NCI-H187 (cell line): ENCODE measurements at places on chromosomes 2 and 18.

- no peak for DNase-seq
Observed at GRCh38 chr2:187976259-187976985, 315.3 kb upstream of the GULP1 start.

GRCh38 chr2:26757873-26758789 is 6.0 kb upstream of the SLC35F6 start:
- no peak for DNase-seq

- no peak for DNase-seq
Observed at GRCh38 chr18:53153281-53153680, 813.3 kb downstream of the DCC start.

- no peak for DNase-seq
Observed at GRCh38 chr2:58235170-58235569, 6.0 kb downstream of the FANCL start.
